NCI-H460 (cell line): ENCODE measurements at places on chromosomes 5 and 9.

DNA sequence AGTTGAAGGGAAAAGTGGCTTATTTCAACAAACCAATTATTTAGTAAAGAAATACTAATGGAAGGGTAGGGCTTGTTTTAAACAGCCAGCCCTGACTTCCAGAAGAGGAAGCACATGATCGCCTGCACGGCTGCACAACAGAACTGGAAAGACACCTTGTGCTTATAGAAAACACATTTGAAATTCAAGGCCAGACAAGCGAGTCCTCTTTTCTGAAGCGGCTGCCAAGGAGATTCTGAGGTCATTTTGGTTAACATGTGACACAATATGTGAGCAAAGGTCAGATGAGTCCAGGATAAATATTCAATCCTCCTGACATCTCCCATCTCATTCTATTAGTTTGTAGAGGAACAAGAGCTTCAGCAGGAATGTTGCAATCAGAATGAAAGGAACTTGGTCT is 461.4 kb upstream of the ST8SIA4 start:
- DNase-seq: no peak

DNA sequence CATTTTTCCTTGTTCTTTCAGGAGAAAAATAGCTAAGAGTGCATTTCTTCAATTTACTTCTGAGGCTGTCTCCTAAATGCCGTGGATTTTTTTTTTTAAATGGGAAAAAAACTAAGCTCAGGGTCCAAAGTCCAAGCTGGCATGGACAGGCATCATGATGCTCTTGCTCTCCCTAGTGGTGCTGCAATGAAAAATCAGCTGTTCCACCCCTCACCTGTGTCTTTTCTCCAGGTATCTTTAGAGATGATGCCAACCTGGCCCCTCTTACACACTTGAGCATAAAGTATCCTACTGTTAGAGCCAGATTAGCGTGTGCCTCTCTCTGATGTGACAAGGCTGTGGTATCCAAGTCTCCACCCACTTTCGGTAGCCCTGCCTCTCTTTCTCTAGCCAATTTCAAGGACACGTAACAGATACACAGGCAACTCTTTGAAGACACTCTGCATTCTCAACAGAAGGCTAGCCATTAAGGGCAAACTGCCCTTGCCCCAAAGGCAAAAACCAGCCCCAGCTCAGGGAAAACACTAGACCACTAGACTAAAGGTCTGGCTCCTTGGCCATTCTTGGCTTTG is 208.8 kb downstream of the SAXO1 start:
- DNase-seq: no peak

DNA sequence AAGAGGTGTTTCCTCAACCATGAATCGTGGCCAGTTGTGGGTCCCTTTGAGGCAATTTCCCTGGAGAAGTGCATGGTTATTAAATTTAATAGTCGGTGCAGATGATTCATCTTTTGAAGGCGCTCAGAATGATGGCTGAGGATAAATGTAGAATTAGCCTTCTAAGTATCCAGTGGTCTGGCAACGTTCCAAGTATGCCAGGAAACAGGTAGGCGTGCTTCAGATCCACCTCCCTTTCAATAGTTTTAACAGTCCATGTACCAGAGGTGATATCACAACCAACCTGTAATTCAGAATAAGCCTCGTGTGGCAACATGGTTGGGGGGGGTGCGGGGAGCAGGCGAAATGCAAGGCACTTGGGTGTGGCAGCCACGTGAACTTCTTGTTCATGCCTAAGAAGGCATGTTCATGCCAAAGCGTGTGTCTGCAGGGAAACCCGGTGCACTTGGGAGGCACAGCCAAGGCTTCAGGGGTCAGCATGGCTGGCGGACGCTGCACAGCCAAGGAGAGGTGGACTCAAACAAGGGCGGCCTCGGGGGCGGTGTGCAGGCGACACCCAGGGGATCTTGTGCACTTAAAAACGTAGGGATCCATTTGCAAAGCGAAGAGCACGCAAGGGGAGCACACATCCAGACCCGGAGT is 5.2 kb upstream of the NKD2 start:
- no peak for DNase-seq

DNA sequence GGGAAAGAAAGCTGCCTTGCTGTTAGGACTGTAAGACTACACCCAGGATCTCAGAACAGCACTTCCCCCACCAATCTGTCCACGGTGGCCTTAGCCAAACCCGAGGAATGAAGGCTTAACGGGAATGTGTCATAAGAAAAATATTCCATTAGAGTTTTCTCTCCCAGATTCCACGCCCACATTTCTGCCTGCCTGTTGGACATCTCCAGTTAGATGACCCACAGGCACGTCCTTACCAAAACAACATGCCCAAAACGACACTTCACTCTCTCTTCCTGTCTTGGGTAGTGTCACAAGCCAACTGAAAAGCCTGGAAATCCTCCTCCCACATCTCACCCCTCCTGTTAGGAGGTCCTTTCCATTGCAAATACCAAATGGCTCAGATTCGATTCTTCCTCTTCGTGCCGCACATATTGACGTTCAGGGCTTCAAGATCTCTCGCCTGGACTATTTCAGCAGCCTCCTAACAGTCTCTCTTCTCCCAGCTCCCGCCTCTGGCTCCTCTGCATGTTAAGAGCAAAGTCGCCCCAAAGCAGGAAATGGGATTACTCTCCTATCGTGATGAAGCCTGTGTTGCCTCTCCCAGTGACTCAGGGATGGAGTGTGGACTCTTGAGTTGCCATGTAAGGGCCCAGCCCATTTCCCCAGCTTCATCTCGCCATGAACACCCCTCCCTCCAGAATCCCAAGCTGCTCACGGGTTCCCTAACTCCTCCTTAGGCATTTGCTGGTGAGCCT is 159.3 kb downstream of the NR3C1 start:
- peak; percentile 84 for DNase-seq

GRCh38 chr5:34719029-34719428 is 62.9 kb downstream of the RAI14 start:
- no peak for DNase-seq

DNA sequence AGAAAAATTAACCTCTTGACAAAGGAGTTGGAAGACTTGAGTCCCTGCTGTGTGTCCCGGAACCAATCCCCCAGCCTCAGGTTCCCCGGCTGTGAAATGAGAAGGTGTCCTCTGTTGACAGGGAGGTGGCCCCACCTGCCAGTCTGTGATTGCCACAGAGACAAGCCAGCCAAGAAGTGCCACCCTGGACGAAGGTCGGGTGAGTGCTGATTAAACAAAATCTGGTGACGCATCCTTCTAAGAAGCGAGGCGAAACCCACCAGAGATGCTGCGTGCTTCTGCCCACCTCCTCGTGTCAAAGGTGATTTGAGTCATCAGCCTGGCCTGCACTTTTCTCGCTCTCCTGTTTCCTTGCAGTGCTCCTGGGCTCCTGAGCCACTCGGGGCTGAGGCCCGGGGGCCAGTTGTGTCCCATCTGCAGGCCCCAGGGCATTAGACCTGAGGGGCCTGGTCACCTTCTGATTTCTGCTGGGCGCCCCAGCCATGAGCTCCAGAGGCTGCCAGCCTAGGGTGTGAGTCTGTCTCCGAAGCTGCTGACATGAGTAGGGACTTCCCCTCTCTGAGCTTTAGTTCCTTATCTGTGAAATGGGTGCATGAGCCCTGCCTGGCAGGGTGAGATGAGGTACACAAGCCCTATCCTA is 28.7 kb downstream of the NEK6 start:
- no peak for DNase-seq
